ENCODE measurements at places on chromosomes 7 and 10. TPM values are rescaled to one million over a fixed set of nuclear protein-coding genes. Genes with fewer than 3 reads are reported as not detected.
A peak's percentile ranks its signal among the peaks of the same experiment; 100 is the strongest.

Gene SPACDR
- not detected for total RNA-seq

GRCh38 chr10:128061306-128062300, 64.6 kb downstream of the MKI67 start:
- H3K4me1 ChIP-seq = peaks cover 25% of the 10 kb centered on the region
- H3K27me3 ChIP-seq = no peaks in the 10 kb centered on the region
- H3K36me3 ChIP-seq = no peaks in the 10 kb centered on the region
- DNase-seq = no peak

GRCh38 chr7:148973256-148973655, 55.0 kb downstream of the PDIA4 start:
- H3K27me3 ChIP-seq = no peaks in the 10 kb centered on the region
- H3K36me3 ChIP-seq = no peaks in the 10 kb centered on the region
- H3K4me1 ChIP-seq = no peaks in the 10 kb centered on the region
- no peak for DNase-seq
- no peak overlapping the region for H3K4me3 ChIP-seq

DNA sequence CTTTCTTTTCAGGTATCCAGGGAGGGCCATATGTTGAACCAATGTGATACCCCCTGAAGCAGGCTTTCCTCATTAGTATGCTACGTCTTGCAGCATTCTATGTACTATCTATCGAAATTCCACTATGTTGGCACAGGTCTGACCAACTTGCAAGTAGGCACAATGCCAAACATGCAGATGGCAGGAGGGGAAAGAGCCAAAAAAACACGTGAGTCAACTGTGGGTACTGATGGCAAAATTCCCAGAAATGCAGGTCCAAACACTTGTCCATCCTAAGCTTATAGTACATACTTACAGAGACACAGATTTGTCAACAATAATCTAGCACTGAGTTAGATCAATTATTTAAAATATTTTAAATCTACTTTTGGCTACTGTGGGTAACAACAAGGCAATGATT, 394.9 kb downstream of the DGKB start:
- no peaks in the 10 kb centered on the region for H3K36me3 ChIP-seq
- no peak overlapping the region for H3K27ac ChIP-seq
- H3K27me3 ChIP-seq = no peaks in the 10 kb centered on the region
- no peaks in the 10 kb centered on the region for H3K4me1 ChIP-seq
- H3K4me3 ChIP-seq = no peak overlapping the region
- no peak for DNase-seq

GRCh38 chr7:43760861-43761260, 2.4 kb downstream of the BLVRA start:
- no peaks in the 10 kb centered on the region for H3K27me3 ChIP-seq
- DNase-seq = no peak
- H3K4me3 ChIP-seq = no peak overlapping the region

GRCh38 chr10:22659866-22660265, 54.5 kb downstream of the PIP4K2A start:
- no peak overlapping the region for H3K27ac ChIP-seq
- H3K27me3 ChIP-seq = no peaks in the 10 kb centered on the region
- H3K36me3 ChIP-seq = no peaks in the 10 kb centered on the region
- H3K4me3 ChIP-seq = no peak overlapping the region
- no peaks in the 10 kb centered on the region for H3K4me1 ChIP-seq
- DNase-seq = no peak

DNA sequence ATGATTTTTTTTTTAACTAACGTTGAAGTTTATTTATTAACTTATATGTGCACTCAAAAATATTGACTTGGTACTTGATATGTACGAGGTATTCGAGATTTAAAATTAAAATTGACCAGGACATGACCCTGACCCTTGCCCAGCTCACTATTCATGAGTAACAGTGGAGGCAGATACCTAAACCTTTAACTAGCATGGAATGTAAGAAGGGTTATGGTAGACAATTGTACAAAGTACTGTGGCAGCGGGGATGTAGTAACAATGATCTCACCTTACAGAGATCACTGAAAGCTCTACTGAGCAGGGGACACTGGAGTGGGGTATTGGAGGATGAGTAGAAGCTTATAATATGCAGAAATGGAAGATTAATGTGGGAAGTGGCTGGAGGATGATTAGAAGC, 60.8 kb downstream of the ADRA2A start:
- no peaks in the 10 kb centered on the region for H3K4me1 ChIP-seq
- no peak for DNase-seq
- no peak overlapping the region for H3K4me3 ChIP-seq
- no peaks in the 10 kb centered on the region for H3K27me3 ChIP-seq
- no peak overlapping the region for H3K27ac ChIP-seq

- DNase-seq = no peak
- H3K4me1 ChIP-seq = no peaks in the 10 kb centered on the region
- H3K27ac ChIP-seq = no peak overlapping the region
Measured at GRCh38 chr7:29843093-29843492, 36.8 kb downstream of the WIPF3 start.

DNA sequence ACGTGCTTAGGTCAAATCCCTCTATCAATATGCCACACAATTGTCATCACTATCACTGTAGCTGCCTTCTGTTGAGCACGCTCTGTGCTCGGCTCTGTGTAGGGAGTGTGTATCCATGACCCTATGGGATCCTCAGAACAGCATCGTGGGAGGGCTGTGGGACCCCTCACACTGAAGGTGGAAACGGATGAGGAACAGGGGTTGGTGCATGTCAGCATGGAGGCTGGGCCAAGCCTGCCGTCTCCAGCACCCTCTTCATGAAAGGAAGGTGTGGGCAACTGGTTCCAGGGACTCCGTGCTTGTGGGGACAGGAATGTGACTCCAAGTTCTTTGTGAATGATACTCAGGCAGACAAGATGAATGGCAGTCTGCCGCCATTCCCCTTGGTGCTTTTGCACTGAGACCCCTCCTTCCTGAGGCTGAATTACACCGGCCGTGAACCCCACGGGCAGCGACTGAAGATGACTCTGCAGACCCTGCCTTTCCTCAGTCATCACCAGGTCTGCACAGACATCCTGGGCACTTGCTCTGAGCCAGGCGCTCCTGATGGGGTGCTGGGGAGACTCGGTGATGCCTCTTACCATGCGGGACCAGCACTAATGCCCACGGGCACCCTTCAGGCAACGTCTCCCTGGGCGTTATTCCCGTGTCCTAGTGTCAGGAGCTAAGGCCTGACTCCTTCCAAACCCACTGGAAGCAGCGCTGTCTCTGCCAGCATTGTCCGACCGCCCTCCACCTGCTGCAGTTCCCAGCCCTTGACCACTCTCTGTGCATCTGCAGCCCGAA, 495.2 kb downstream of the TCERG1L start:
- peaks cover 11% of the 10 kb centered on the region for H3K27me3 ChIP-seq
- no peaks in the 10 kb centered on the region for H3K4me1 ChIP-seq
- H3K27ac ChIP-seq = no peak overlapping the region
- H3K36me3 ChIP-seq = no peaks in the 10 kb centered on the region
- H3K4me3 ChIP-seq = no peak overlapping the region

GRCh38 chr7:75623390-75624133, 115.2 kb downstream of the HIP1 start:
- no peaks in the 10 kb centered on the region for H3K36me3 ChIP-seq
- no peaks in the 10 kb centered on the region for H3K4me1 ChIP-seq
- H3K4me3 ChIP-seq = no peak overlapping the region
- no peak for DNase-seq
- H3K27ac ChIP-seq = no peak overlapping the region

Gene CPEB3
- total RNA-seq = 5.2 TPM

DNA sequence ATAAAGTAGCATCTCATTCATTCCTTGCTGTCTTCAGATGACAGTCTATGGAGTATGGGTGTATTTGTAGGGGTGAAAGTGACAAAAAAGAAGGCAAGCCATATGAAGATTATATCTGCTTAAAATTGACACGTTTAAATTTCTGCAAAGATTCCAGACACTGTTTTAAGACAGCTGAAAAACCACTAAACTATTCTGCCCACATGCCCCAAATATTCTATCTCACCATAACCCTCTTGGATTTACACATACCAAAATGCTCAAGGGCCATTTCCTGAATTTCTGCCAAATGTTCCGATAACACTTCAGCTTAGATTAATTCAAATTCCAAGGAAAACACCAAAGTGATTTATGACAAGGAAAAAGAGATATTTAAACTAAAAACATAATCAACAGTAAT, 99.9 kb upstream of the IL6 start:
- H3K4me3 ChIP-seq = no peak overlapping the region
- no peak for DNase-seq
- H3K27me3 ChIP-seq = no peaks in the 10 kb centered on the region
- no peaks in the 10 kb centered on the region for H3K36me3 ChIP-seq

GRCh38 chr10:116688741-116689495, 53.4 kb downstream of the HSPA12A start:
- peak overlapping the region; percentile 63 for H3K27ac ChIP-seq
- H3K36me3 ChIP-seq = no peaks in the 10 kb centered on the region
- no peaks in the 10 kb centered on the region for H3K4me1 ChIP-seq
- no peaks in the 10 kb centered on the region for H3K27me3 ChIP-seq

GRCh38 chr10:14124941-14125340, 205.8 kb downstream of the FRMD4A start:
- no peaks in the 10 kb centered on the region for H3K4me1 ChIP-seq
- no peak overlapping the region for H3K4me3 ChIP-seq
- H3K27ac ChIP-seq = no peak overlapping the region
- no peaks in the 10 kb centered on the region for H3K36me3 ChIP-seq
- DNase-seq = no peak
- no peaks in the 10 kb centered on the region for H3K27me3 ChIP-seq

DNA sequence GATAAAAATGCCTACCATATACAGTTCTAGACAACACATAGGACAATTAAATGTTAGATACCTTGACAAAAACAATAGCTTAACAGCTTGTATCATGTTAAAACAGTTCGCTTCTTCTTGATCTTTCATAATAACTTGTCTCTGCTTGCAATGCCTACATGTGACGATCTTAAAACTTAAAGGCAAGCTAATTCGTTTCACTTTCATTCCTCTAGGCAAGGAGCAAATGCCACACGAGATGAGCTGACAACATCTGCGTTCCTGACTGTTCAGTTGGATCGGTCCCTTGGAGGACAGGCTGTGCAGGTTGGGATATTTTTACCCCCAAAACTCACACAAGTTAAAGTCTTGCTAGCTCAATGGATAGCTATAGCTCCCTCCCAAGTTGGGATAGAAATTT, 51.6 kb upstream of the ARL4A start:
- H3K36me3 ChIP-seq = no peaks in the 10 kb centered on the region
- no peaks in the 10 kb centered on the region for H3K4me1 ChIP-seq
- no peak overlapping the region for H3K27ac ChIP-seq
- H3K4me3 ChIP-seq = peak overlapping the region; percentile 31

GRCh38 chr7:137937202-137937560, 64.7 kb downstream of the CREB3L2 start:
- H3K36me3 ChIP-seq = no peaks in the 10 kb centered on the region
- no peak overlapping the region for H3K27ac ChIP-seq
- H3K27me3 ChIP-seq = no peaks in the 10 kb centered on the region
- H3K4me1 ChIP-seq = peaks cover 30% of the 10 kb centered on the region

Gene GNG11
- total RNA-seq = 25.4 TPM

- H3K4me1 ChIP-seq = no peaks in the 10 kb centered on the region
- no peaks in the 10 kb centered on the region for H3K27me3 ChIP-seq
- H3K27ac ChIP-seq = peak overlapping the region; percentile 72
- H3K36me3 ChIP-seq = no peaks in the 10 kb centered on the region
- DNase-seq = no peak
- no peak overlapping the region for H3K4me3 ChIP-seq
Measured at GRCh38 chr7:74586258-74587175, 71.0 kb upstream of the GTF2I start.

GRCh38 chr7:137904833-137905232, 58.1 kb upstream of the DGKI start:
- H3K36me3 ChIP-seq = no peaks in the 10 kb centered on the region
- DNase-seq = no peak
- no peaks in the 10 kb centered on the region for H3K4me1 ChIP-seq
- H3K4me3 ChIP-seq = no peak overlapping the region

DNA sequence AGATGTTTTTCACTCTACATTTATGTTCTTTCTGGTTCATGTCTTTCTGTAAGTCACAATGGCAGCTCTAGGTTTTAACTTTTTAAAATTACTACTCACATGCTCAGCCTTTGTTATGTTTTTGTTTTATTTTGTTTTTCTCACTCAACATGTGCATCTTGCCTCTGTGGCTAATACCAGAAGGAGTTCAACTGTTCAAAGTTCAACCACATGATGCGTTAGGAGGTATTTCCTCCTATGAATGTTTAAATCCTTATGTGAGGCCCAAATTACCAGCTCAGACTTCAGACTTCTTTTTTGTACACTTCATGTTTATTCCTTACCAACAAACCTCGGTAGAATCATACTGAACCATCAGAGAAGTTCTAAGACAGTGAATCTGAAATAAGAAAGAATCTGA, 151.6 kb downstream of the MALRD1 start:
- no peaks in the 10 kb centered on the region for H3K27me3 ChIP-seq
- H3K36me3 ChIP-seq = no peaks in the 10 kb centered on the region
- H3K4me1 ChIP-seq = no peaks in the 10 kb centered on the region
- no peak for DNase-seq
- H3K27ac ChIP-seq = no peak overlapping the region
- no peak overlapping the region for H3K4me3 ChIP-seq

DNA sequence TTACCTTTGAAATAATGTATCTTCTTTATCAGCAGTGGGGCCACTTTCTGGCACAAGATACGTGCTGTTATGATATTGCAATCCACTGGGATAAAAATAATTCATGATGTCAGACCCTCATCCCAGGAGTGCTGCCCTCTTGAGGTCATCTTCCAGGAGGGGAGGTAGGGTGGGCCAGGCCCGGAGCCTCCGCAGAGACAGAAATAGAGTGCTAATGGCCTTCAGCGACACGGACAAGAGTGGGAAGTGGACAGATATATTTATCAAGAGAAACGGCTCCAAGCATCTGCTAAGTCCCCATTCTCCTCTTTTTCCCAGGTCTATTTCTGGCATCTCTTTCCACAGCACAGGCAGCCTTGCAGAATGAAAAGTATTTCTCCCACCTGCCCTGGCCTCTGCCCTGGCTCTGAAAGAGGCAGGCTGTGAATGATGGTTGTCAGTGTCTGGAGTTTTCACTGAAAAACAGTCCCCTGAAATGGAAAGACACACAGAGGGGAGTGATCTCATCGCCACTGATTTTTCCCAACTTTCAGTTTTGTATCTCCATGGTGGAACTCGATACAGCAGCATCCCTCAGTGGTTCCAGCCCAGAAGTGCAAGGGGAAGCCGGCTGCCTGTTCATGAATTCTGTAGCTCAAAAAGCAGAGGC, 251.7 kb upstream of the MYO3A start:
- no peaks in the 10 kb centered on the region for H3K4me1 ChIP-seq
- H3K27ac ChIP-seq = peak overlapping the region; percentile 43

DNA sequence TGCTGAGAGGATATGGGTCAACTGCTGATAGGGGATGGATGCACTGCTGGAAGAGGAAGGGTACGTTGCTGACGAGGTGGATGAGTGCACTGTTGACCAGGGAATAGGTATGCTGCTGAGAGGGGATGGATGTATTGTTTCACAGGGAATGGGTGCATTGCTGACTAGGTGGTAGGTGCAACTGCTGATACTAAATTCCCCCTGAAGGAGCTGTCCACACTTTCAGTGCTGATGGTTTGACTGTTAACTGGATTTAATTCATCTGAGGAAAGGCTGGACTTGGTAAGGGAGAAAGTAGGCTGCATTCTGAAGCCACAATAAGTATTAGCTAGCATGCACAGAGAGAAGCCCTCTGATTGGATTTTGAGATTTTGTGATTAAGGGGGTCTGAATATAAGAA, 1196.8 kb upstream of the PHF14 start:
- DNase-seq = no peak
- no peak overlapping the region for H3K27ac ChIP-seq
- H3K4me1 ChIP-seq = no peaks in the 10 kb centered on the region
- H3K4me3 ChIP-seq = no peak overlapping the region
- H3K36me3 ChIP-seq = no peaks in the 10 kb centered on the region
- H3K27me3 ChIP-seq = no peaks in the 10 kb centered on the region

Gene FAM25C
- not detected for total RNA-seq
